ENCODE measurements at places on chromosomes 11 and 22.
A peak's percentile ranks its signal among the peaks of the same experiment; 100 is the strongest.

DNA sequence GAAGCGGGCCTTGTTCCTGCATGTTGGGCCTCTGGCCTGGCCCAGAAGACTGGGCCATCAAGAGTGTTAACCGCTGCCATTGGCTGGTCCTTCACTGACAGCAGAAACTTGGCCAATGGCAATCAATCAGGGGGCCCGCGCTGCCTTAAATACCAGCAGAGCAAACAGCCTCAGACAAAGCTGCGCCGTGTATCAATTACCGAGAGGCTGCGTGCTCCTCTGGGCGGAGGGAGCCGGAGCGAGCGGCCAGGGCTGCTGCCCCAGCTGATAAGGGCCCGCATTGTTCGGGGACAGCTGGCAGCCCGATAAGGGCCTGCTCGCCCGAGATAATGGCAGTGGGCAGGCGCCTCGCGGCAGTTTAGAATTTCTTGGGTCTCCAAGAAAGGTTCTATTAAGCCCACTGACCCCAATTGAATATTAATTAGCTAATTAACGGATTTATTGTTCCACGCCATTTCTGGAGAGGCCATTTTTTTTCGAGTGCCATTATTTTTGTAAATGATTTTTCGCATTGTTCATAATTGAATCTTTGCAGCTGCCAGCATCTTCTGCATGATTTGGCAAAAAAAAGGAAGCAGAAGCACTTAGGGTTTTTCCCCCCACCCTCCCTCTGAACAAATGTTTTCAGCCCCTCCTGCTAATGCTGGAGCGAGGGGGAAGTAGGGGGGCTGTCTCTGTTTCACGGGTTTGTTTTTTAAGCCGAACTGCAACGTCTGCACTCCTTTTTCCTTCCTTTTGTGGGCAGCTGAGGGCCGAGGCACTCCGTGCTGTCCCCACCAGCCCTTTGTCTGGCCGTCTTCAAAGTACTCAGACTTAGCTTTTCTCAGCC lies 37.6 kb upstream of the RIC3 start:
- peak; percentile 96 for DNase-seq

DNA sequence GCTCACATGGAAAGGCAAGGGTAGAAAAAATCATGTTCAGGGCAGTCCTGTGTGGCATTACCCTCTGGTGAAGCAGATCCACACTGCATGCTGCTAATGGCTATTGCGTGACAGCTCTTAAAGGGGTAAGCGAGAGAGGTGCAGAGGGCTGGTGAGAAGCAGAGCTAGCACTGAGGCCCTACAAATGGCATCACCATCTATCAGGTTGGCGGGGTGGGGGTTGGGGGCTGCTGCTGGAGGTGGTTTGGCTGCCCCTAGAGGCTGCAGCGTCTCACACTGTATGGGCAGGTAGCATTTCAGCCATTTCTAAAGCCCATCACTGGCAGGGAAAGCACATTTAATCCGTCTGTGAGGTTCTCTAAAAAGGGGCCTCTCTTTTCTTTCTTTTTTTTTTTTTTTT lies 16.9 kb upstream of the TMA7B start:
- no peak for DNase-seq

GRCh38 chr22:37403267-37403960 lies 23.9 kb downstream of the ELFN2 start:
- no peak for DNase-seq

- no peak for DNase-seq
These were observed 230.6 kb upstream of the PDGFD start for GRCh38 chr11:104394508-104394907.

- DNase-seq, result no peak
These were observed 2.1 kb downstream of the BARX2 start for GRCh38 chr11:129377739-129378138.

GRCh38 chr11:18768472-18768901 lies 23.1 kb downstream of the PTPN5 start:
- DNase-seq, result no peak

GRCh38 chr11:122593473-122594420 lies 61.8 kb upstream of the UBASH3B start:
- DNase-seq, result no peak

DNA sequence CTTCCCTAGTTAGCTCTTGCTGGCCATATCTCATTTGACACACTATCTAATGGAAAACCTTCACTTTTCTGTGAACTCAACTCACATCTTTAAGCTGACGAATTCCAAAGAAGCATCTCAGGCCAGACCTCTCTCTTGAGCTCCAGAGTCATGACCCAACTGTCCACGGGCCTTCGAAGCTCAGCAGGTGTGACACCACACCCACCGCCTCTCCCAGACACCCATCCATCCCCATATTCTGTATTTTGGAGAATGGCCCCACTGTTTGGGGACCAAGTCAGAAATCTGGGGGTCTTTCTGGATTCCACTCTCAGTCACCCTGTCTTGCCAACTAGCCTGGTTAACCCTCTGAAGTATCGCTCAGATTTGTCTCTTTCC lies 125.8 kb downstream of the ST3GAL4 start:
- DNase-seq, result no peak

DNA sequence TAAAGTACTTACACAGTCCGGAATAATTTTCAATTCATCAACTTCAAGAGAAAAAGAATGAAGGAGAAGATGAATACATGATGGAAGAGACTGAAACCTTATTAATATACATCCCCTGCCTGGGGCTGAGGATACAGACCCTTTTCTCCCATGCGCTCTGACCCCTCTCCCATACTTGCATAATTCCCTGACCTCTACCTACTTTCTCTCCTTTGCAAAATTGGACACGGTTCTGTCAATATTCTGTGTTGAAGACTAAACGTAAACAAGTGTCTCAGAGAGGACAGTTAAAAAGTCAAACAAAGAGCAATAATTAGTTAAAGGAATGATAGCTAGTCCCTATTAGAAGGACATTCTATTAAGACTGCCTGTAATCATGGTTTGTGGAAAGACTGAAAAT lies 7.5 kb downstream of the PRDM10 start:
- no peak for DNase-seq

DNA sequence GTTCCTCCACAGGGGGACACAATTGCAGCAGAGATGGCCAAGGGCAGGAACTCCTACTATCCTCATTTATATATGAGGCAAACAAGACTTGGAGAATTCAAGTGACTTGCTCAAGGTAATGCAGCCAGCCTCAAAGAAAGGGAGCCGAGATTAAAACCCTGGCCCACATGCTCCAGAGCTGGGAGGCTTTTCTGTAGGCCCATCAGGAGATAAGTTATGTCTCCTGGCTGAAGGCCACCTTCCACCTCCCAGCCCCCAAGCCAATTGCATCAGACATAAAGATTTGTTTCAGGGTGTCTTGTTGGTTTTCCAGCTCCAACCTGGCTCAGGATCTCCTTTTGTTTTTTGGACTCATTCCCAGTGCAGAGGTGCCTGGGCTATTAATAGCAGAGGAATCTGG lies 59.5 kb downstream of the SMIM38 start:
- DNase-seq, result no peak

DNA sequence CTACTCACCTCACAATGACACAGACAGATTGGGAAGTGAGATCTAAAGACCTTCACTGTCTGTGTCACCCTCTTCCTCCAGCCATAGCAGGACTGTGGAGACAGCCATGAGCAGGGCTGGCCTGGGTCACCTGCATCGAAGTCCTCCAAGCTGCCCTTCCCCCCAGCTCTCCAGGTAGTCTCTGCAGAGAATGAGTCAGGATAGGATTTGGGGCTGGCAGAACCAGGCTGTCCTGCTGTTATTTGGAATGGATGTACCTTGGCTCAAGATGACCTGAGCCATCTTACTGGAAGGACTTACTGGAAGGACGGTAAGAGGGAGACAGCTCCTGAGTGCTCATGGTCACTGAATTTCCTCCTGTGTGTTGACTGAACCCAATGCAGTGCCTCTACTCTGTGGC lies 29.2 kb downstream of the GGTLC2 start:
- no peak for DNase-seq

GRCh38 chr11:112292785-112293407 lies 32.2 kb upstream of the PLET1 start:
- no peak for DNase-seq

DNA sequence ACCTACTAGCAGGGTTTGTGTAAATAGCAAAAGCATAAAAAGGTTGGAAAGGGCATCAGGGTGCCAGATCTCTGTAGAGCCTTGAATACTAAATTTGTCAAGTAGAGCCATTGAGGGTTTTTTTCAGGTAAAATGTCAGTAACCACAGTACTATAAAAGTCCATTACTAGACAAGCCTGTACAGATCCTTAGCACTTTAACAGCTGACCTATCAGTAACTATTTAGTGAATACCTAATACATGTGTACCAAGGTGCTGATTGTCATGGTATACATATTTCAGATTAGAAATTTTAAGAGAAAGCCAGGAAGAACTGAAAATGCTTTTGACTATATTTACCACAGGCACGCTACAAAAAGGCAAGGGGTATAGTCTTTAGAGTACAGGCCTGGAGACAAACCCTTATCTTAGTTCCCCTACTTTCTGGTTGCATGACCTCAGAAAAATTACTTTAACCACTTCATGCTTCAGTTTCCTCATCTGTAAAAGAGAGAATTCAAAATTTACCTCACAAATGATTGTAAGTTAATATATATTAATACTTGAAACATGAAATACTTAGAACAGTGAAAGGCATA lies 57.9 kb downstream of the RAB38 start:
- DNase-seq, result no peak

DNA sequence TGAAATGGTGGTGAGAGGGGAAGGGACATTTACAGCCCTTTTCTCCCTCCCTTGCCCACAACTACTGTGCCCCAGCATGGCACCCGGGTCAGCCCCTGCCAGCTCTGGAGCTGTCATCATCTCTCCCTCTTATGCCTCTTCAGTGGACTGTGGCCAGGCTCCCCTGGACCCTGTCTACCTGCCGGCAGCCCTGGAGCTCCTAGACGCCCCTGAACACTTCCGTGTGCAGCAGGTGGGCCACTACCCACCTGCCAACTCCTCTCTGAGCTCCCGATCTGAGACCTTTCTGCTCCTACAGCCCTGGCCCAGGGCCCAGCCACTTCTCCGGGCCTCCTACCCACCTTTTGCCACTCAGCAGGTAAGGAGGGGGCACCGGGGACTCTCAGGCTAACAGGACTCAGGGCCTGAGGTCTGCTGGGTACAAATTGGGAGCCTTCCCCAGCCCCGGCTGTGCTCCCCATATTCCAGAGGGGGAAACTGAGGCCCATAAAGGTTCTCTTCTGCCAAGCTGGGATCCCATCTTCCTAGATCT lies 2.9 kb downstream of the TMEM132A start:
- DNase-seq, result no peak

- DNase-seq, result no peak
These were observed 455.4 kb upstream of the TENM4 start for GRCh38 chr11:79896258-79896657.

DNA sequence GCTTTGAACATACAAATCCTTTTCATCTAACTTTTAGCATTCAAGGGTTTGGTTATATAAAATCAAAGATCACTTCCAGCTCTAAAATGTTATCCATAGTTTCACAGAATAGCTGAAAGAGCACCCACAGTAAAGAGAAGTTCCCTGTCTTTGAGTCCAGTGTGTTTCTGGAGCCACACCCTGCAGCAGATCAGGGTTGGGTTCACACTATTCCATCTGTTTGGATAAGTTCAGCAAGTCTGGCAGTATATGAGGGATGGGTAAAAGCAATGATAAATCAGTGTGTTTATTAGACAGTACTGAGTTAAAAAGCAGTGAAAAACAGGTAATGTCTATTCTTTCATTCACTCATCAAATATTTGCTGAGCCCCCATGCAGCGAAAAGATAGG lies 135.8 kb upstream of the PITPNB start:
- no peak for DNase-seq

DNA sequence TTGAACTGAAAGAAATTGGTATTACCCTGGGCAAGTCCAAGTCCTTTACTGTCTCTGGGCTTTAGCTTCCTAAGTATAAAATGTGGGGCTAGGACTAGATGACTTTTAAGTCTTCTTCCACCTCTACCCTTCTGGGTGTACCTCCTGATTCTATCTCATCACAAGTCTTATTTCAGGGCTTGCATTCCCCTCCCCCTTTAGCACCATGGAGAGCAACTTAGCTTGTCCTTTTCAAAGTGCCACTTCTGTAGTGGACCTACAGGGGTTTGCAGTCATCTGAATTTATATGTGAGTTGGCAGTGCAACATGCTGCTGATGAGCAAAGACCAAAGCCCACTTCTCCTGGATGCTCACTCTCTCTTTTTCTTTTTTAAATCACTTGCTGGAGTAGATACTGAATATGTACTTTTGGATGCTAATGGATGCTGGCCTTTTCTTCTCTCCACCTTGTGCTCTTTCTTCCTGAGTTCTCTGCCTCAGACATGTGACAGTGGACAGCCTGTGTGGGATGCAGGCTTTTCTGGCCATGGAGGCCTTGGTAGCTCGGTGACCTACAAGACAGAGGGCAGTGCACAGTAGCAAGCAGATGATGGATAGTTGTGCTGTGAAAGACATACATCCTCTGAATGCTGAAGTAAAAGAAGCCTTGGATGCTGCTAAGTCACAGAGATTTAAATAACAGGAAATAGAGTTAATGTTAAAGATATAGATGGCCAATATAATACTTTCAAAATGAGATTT lies 185.0 kb downstream of the NELL1 start:
- DNase-seq, result no peak

DNA sequence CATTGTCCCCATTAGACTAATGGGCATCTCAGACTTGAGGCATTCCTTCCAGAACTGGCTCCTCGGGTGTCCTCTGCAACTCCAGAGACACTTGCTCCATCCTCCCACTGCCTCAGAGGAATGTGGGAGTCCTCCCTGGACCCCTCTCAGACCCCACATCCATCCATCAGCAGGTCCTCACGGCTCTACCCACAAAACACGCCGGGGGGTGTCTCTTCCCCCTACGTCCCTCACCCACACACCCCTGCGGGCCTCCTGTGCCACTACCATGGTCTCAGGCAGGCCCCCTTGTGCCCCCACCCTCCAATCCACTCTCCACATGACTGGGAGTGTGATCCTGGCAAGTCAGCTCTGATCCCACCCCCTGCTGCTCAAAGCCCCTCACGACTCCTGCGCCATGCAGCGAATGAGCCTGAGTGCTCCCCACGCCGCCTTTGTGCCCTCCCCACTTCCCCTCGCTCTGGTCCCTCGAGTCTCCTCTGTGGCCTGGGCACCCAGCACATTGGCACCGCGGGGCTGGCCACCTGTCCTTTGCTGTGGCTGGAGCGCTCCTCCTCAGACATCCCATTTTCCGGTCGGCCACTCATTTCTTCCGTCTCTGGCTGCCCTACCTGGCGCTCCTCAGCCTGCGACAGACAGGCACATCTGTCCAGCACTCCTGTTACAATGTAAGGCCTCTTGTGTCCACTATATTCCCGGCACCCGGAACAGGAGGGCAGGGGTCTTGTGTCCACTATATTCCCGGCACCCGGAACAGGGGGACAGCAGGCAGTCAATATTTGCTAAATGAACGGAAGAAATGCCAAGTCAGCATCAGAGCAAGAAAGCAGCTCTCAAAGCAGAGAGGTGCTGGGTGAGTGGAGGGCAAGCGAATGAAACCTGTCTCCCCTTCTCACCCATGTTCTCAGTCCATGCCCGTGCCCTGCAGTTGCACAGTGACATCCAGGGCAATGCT lies 14.2 kb upstream of the MOB2 start:
- DNase-seq, result no peak
